ENCODE measurements at places on chromosomes 11 and 22.

- no peak for DNase-seq
Measured at GRCh38 chr11:57120192-57120965, 61.4 kb upstream of the LRRC55 start.

DNA sequence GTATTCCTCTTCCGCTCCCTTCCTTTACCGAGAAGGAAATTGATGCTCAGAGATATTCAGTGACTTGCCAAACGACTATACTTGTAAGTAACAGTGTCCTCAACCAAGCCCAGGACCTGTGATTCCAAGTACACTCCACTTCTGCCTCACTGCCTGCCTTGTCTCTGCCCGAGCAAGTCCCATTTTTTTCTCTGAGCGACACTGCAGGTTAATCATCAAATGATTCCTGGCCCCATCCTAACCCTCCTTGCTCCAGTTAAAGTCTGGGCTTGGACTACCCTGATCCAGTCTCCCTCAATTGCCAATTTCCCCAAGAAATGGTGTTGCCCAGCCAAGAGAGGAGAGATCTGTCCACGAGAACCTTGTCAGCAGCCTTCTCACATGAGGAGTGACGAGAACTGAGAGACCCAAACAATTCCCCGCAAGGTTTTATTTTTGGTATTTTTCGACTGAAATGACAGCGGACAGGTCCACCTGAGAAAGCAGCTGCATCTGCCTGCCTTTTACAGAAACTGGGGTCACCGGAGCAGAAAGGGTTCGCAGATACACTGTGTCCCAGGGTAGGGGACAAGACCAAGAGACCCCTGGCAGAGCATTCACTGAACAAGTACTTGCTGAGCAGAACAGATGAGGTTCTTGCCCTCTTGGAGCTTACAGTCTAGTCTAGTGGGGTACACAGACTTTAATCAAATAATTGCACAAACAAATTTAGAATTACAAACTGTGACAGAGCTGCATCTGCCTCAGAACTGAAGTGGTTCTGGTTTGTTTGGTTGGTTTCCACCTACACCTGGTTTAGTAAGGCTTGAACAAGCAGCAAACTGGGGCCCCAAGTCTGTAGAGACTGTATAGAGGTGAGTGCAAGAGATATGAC lies 11.4 kb downstream of the POU2AF1 start:
- DNase-seq = no peak

GRCh38 chr11:78893996-78894395 lies 319.3 kb upstream of the NARS2 start:
- no peak for DNase-seq

DNA sequence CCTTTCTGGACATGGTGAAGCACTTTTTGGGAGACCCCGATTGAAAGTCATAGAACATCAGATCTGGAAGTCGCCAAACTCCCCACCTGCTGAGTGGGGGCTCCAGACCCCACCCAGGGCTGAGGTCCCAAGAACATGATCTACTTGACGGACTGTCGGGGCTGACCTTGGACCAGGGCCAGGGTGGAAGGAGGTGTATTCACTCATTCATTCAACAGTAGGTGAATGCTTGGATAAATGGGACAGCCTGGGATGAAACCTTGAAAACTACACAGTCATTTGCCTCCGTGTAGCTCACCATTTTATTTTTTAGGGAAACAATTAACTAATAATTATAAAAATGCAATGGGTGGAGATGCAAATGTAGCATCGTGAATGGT lies 629.0 kb downstream of the BRD1 start:
- no peak for DNase-seq

Data from AG20443 (cell line).